ENCODE measurements at places on chromosomes 2 and 18.

- no peak for DNase-seq
Observed at GRCh38 chr18:62792016-62792415, 76.7 kb downstream of the PHLPP1 start.

DNA sequence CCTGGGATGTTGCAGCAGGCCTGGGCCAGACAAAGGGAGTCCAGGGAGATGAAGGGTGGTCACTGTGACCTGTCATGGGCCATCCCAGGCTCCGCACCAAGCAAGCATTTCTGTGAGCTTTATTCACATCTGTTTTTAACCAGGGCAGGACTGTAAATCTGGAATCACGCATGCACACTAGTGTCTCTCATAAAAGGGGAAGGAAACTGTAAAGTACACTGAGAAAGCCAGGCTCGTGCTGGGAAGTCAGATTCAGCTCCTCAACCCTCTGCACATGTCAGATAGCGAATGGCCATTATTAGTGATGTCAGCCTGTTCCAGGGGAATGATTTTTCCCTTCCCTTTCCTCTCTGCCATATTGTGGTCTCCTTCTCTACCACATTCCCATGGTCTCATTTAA is 818.6 kb upstream of the RAB6C start:
- no peak for DNase-seq

DNA sequence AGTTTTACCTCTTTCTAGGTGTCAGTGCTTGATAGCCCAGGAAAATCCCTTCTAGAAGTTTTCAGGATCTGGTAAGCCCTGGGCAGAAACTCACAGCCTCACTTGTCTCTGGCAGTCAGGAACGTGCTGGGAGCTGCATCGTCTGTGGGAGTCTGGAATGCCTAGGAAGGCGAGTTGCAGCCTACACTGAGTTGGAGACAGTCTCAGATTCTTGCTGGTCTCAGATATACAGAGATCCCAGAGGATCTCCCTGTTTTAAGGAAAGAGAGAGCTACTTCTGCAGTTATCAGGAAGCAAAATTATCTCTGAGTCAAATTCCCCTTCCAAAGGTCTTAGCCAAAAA is 104.4 kb upstream of the CDC42EP3 start:
- DNase-seq = no peak

- no peak for DNase-seq
Observed at GRCh38 chr2:39738936-39739335, 40.1 kb downstream of the THUMPD2 start.

DNA sequence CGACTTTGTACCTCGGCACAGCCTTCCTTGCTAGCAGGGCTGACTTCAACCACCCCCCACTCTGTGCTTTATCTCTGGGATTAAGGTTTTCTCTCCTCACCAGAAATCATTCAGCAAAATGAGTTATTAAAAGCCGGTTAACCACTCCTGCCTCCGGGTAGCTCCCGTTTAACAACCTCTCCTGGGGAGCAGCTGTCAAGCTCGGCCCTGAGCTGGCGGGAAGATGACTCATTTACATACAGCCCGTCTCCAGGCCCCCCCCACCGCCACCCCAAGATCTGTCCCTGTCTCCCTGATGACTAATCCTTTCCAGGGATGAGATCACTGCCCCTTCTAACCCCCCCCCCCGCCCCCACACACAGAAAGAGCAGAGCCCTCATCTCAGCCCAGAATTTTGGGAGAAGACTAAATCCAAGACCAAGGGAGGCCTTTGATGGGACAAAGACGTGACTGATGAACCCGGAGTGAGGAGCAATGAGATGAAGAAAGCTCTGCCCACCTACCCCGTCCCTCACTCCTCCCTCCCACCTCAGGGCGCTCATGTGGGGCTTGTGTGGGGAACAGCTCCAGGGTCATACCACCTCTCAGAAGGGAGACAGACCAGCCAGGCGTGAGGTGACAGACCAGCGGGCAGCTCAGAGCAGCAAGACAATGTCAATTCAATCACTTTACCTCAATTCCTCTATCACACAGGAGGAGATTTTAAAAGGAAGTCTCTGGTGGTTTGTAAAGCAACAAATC is 131.4 kb downstream of the MSH2 start:
- no peak for DNase-seq

- no peak for DNase-seq
Observed at GRCh38 chr2:55775828-55776227, 82.2 kb upstream of the PNPT1 start.

DNA sequence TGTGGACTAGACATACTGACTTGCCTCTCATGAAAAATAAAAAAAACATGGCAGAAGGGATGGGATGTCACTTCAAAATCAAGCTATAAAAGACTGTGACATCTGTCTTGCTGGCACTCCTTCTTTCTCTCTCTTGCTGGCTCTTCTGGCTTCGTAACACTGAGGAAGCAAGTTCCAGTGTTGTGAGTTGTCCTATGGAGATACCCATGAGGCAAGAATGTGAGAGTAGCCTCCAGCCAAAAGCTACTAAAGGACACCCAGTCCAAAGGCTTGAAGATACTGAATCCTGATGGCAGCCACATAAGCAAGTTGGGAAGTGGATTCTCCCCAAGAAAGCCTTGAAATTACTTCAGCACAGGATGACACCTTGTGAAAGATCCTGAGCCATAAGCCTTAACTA is 376.1 kb upstream of the TMEFF2 start:
- DNase-seq = no peak

DNA sequence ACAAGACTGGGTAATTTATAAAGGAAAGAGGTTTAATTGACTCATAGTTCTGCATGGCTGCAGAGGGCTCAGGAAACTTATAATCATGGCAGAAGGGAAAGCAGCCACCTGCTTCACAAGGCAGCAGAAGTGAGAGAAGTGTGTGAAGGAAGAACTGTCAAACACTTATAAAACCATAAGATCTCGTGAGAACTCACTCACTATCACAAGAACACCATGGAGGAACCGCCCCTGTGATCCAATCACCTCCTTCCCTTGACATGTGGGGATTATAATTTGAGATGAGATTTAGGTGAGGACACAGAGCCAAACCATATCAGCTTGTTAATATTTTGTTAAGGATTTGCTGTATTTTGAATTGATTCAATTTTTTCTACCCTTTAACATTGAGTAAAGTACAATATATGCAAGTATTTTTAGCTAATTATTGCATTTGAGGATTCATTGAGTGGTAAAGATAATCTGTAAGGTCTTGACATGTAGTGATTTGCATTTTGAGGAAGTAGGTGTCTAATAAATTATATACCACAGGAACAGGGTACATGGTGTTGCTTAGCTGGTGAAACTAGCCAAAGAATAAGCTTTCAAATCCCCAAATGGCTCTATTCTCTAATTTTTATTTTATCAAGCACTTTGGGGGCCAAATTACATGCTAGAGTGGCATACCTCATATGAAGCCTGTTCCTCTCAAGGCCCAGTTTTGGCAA is 3.9 kb upstream of the C2orf69 start:
- no peak for DNase-seq

DNA sequence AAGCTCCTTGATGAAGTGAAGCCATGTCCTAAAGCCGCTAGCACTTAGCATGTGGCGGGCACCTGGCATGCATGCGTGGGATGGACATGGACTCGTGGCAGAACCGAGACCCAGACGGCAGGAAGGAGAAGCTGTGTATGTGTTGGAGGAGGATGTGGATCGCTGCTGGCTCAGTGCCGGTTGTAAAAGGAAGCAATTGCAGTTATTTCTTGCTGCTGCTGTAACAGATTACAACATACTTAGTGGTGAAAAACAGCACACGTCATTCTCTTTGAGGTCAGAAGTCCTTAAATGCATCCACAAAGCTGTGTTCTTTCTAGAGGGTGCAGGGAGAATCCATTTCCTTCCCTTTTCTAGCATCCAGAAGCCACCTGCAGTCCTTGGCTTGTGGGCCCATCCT is 74.6 kb downstream of the AGAP1 start:
- DNase-seq = no peak

DNA sequence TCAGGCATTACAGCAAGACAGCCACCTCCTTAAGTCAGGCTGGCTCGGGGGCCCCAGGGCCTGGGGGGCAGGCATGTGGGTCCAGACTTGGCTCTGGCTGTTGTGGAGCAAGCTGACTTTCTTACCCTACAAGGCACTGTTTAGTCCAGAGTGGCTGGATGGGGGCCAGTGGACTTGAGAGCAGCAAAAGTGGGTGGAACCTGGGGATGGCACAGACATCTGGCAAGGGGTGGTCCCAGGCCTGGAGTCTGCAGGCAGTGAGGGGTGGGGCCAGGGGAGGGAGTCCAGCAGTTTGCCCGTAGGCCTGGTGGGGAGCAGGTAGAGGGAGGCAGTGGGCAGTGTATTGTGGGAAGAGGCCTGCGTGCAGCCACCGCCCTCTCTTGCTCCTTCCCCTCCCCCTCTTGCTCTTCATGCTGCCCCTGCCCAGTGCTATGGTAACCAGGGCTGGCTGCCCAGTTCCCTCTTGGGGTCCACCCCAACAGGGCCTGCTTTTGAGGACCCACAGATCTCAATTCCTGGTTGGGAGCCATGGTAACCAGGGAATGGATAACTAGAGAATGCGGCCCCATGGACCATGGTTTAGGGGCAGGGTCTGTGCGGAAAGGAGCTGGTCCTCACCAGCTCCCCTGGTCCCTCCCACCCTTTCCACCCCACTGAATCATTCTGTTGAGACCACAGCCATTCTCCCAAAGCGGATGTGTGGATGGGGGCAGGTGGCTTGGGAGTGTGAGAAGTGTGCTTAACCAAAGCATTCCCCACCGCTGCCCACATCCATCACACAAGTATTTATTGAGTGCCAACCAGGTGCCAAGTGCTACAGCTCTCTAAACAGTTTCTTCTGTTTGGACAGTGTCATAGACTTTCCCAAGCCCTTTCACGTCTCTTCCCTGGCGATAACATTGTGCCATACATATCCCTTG is 19.3 kb downstream of the SPEG start:
- no peak for DNase-seq

DNA sequence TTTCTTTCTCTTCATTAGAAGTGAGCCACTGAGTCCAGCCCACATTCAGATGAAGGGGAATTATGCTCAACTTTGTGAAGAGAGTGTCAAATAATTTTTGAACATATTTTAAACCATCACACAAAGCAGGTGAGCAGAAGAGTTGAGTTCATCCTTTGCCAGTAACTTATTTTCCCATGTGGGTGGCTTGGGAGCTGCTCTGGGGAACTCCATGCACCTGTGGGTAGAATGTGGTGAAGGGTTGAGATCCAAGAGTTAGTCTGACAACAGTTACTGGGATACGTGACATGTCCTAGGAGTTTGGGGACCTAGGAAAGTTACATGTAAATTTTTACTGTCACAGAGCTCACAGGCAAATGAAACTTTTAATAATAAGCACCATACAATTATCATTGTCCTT is 21.6 kb downstream of the MAPK4 start:
- DNase-seq = no peak

GRCh38 chr2:18479947-18480369 is 80.5 kb downstream of the RDH14 start:
- no peak for DNase-seq

DNA sequence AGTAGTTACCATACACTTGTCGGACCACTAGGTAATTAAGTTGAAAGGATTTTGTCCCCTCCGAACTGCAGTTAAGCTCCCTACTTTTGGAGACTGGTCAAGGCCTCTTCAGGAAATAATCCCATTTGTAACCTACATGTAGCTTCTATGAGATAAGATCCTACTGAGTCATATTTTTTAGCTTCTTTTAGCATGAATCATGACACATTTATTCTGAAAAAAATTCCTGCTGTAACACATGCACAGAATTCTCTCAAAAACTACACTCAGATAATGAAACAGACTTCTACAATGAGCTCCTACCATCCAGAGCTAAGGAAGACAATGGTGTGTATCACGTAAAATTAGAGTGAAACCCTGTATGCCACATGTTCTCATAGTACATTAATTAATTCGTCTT is 100.7 kb upstream of the CCDC195 start:
- no peak for DNase-seq

DNA sequence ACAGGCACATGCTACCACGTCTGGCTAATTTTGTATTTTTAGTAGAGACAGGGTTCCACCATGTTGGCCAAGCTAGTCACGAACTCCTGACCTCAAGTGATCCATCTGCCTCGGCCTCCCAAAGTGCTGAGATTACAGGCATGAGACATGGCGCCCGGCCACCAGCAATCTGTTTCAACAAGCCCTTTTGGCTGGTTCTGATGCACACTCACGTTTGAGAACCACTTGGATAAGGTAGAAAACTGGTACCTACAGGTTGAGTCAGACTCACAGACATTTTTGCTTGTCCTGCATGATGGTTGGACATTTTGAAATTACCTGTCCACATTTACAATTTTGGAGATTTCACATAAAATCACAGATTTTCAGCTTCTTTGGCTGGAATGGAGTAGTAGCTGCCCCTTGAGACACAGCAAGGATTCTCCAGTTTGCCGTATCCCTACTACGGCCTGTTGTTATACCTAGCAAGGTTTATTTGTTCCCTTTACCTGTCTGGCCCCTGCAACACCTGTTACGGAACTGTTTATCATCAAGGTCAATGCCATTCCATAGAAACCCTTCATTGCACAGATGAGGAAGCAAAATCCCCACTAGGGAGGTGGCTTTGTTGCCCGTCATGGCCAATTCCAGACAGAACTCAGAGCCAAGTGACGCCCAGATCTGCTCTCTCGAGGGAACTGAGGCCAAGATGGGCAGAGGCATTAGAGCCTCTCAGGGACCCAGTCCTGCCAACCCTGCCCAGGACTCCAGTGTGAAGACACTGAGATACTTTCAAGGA is 31.4 kb upstream of the IGFBP2 start:
- no peak for DNase-seq

DNA sequence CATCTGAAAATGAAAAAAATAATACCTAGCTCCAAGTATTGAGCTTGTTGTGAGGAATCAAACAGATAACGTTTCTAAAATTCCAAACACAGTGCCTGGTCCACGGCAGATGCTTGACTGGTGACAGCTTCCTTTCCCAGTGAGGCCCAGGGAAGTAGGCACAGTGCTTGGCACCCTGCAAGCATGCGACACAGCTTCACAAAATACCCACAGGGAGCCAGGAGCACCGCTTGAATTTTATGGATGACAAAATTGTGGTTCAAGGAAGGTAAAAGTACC is 205.1 kb upstream of the TNP1 start:
- DNase-seq = no peak

GRCh38 chr2:230914886-230915285 is 10.2 kb downstream of the GPR55 start:
- DNase-seq = no peak

DNA sequence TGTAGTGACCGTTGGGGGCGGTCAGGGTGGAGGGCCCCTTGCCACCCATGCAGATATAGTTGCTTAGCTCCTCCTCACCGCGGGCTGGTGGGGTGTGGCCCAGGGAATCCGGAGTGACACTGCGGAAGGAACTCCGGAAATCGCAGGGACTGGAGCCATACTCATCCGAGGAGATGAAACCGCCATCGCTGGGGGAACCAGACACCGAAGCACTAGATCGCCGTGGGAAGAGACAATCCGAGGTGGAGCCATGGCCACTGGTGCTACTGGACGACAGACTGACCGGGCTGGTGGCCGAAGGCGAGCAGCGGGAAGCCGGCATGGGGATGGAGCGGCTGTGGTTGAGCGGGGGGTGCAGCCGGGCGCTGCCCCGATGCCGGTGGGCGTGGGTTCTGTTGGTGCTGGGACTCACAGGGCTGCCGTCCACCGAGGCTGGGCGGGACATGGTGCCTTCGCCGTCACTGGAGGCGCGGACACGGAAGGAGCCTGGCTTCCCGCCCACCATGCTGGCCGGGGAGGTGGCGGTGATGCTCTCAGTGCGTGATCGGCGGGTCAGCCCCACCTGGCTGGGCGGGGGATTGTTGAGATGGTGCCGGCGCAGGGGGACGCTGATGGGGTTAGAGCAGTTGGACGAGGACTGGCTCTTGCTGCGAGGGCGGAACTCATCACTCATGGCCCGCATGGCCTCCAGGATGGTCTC is 2.2 kb downstream of the IRS1 start:
- no peak for DNase-seq

- no peak for DNase-seq
Observed at GRCh38 chr2:194343167-194343566, 1313.9 kb upstream of the SLC39A10 start.

- DNase-seq = no peak
Observed at GRCh38 chr2:229903037-229903436, 18.8 kb downstream of the TRIP12 start.

Data from stimulated activated CD8-positive, alpha-beta memory T cell treated with anti-CD3 and anti-CD28 coated beads, Interleukin-2, amount 100 ng/mL, for 48 hours (primary cell).